Fibroblast of skin of back (primary cell): ENCODE measurements at places on chromosomes 4 and X.
A peak's percentile ranks its signal among the peaks of the same experiment; 100 is the strongest.

DNA sequence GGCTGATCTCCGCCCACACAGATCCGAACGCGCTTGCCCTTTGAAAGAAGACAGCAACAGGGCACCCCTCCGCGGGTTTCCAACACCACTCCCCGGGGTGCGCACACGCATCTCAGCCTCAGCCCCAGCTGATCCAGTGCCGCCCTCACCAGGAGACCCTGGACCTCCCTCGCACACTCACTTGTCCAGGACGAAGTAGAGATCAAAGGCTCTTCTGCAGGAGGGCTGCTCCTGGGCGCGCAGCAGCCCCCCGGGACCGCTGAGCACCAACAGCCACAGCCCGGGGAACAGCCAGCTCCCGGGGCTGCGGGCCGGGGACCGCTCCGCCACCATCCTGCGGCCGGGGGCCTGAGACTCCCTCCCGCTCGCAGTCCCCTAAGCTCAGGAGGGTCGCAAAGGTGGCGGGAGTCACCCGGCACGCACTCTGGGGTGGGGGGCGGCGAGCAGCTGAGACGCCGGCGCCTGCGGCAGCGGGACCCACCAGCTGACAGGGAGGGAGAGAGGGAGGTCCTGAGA, 743 bp downstream of the ANTXR2 start:
- peak; percentile 29 for DNase-seq

DNA sequence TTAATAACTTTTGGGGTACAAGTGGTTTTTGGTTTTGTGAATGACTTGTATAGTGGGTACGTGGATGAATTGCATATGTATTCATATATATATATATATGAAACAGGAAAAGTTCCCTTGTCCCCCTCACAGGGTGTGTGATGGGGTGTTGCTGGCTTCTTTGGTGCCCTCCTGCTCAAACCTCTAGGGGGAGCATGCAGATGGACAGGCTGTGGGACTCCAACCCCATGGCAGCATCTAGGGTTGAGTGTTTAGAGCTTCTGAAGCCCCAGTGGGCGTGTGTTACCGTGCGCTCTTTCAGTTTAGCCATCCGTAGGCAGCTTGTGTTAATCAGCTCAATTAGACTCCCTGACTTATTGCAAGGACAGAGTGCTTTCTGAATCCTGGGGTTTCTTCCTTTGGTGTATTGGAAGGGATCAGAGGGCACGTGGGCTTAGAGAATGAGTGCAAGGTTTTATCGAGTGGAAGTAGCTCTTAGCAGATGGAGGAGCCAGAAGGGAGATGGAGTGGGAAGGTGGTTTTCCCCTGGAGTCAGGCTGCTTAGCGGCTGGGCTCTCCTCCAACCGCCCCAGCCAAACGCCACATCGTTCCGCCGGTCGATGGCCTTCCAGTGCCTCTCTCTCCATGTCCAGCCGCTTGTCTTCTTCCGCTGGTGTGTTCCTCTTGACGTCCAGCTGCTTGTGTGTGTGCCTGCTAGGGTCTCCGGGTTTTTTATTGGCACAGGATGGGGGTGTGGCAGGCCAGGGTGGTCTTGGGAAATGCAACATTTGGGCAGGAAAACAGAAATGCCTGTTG, 674.4 kb upstream of the LCORL start:
- DNase-seq = no peak

GRCh38 chr4:80202741-80203553, 5.6 kb downstream of the PRDM8 start:
- DNase-seq = peak; percentile 44

DNA sequence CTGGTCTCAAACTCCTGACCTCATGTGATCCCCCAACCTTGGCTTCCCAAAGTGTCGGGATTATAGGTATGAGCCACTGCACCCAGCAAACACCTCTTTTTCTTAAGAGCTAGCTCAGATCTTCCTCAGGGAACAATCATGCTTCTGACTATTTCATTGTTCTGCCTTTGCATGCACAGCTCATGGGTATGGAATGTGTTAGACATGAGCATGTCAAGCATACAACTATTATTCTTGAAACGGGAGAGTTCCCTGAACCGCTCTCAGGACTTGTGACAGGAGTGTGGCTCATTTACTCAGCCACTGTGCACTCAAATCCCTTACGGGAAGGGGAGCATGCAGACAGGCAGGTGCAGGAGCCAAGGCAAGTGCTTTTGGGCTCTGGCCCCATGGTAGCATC, 231.7 kb upstream of the TAPT1 start:
- DNase-seq = peak; percentile 70

DNA sequence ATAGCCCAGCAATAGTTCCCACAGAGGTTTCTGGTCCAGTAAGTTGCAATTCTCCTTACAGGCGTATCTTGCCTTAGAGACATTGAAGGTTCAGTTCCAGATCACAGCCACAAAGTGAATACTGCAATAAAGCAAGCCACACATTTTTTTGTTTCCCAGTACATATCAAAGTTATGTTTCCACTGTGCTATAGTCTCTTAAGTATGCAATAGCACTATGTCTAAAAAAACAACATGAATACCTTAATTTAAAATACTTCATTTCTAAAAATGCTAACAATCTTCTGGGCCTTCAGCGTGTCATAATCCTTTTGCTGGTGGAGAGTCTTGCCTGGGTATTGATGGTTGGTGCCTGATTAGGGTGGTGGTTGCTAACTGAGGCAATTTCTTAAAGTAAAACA, 659.1 kb downstream of the GRID2 start:
- peak; percentile 57 for DNase-seq

- DNase-seq = no peak
Observed at GRCh38 chrX:12162420-12162819, 24.1 kb downstream of the FRMPD4 start.

- DNase-seq = no peak
Observed at GRCh38 chr4:18880871-18881270, 859.3 kb upstream of the LCORL start.

GRCh38 chr4:140070366-140070765, 83.6 kb downstream of the MAML3 start:
- no peak for DNase-seq

DNA sequence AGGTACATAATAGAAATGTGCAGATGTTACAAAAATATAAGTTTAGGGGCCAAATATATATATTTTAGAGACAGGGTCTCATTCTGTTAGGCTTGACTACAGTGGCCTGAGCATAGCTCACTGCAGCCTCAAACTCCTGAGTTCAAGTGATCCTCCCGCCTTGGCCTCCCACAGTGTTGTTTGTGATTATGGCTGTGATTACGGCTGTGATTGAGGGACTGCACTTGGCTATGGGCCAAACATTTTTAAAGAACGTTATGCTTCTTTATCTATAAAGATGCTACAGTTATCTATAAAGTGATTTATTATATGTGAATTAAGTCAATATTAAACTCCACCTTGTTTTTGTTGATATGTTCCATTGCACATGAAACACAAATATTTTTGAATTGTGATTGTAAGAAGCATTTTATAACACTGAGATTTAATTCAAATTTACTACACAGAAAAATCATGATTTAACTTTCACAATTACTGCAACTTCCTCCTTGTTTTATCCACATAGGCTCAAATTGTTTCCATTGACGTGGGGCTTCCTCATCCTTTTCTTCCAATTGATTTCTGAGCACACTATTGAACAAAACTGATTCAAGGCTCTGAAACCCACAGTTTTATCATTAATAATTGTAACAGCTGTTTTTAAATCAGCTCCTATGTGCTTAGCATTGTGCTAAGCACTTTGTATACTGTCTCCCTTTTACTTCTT, 68.4 kb upstream of the BMPR1B start:
- DNase-seq = no peak

DNA sequence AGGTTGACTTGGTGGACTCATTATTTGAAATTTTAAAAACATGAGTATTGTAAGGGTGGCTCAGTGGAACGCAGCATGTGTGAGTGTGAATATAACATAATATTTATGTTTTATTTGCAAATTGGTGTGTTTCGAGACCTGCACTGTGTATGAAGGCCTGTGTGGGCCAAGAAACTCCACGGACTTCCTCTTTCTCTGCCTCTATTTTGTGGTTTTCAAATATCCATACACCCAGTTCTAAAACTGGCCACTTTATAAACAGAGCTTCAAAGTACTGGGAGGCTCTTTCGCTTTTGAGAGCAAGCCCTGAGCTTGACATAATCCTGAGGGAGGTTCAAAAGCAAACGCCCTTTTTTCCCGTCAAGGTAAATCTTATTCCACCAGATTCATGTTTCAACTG, 187.7 kb downstream of the GPAT3 start:
- DNase-seq = no peak

GRCh38 chr4:53777244-53777984, 186.1 kb upstream of the LNX1 start:
- DNase-seq = peak; percentile 53

DNA sequence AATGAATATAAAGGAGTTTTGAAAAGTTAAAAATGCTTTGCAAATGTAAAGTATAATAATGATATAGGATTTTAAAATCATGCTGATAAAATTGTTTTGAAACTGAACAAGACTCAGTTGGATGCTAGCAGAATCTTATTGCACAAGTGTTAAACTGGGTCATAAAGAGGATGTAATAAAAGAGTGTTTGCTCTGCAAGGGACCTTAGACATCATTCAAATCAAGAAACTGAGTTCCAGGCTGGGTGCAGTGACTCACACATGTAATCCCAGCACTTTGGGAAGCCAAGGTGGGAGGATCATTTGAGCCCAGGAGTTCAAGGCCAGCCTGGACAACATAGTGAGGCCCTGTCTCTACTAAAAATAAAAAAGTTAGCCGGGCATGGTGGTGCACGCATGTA, 27.5 kb upstream of the DUSP21 start:
- DNase-seq = no peak

DNA sequence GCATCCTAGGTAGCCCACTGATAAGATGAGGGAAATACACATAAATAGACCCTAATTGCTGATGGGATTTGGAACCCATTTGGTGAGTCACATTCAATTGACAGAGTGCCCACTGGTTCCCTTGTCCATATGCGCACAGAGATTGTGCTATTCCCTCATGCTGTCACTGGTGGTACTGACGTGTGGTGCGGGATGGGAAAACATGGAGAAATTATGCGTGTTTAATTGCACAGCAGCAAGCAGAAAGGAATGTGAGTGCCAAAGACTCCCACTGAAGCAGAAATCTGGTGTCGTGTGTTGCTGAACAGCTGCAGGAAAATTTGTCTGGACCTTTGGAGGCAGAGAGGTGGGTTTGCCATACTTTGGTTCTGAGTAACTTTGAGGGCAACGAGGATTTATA, 92.2 kb downstream of the NHSL2 start:
- no peak for DNase-seq

DNA sequence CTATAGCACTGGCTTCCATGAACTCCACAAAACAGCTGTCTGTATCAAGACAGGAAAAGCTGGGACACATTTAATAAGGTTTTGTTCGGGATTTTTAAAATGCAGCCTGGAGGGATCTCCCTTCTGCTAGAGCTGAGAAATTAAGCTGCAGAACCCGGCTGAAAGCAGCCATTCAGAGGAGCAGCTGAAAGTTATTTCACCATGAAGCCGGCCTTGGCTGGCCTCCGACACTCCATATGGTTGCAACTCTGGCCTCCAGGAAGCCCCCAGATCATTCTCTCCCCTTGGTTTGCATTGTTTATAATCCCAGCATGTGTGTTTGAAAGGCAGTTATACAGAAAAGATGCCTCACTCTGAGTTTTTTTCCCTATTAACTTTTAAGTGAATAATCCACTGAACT, 239.4 kb downstream of the SPATA18 start:
- no peak for DNase-seq

DNA sequence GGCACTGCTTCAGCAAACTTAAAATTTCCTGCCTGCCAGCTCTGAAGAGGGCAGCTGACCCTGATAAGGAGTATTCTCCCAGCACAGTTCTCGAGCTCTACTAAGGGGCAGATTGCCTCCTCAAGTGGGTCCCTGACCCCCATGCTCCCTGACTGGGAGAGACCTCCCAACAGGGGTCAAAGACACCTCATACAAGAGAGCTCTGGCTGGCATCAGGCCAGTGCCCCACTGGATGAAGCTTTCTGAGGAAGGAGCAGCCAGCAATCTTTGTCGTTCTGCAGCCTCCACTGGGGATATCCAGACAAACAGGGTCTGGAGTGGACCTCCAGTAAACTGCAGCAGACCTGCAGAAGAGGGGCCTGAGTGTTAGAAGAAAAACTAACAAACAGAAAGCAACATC, 1118.3 kb upstream of the ADGRL3 start:
- DNase-seq = no peak

DNA sequence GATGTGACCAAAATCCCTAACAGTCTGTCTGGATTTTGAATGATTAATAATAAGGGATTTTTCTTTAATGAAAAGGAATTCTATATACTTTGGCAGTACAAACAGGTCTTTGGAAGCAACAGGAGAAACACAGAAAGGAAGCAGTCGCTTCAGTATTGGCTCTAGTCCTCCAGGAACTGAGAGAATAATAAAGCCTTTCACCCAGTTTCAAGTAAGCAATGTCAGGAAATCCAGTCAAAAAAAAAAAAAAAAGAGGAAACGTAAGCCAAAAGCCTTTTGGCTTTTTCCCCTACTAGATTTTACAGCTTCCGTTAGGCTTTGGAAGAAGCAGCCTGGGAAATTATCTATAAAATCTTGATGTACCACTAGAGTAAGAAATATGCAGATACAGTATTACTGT, 61.7 kb upstream of the HDAC8 start:
- no peak for DNase-seq

DNA sequence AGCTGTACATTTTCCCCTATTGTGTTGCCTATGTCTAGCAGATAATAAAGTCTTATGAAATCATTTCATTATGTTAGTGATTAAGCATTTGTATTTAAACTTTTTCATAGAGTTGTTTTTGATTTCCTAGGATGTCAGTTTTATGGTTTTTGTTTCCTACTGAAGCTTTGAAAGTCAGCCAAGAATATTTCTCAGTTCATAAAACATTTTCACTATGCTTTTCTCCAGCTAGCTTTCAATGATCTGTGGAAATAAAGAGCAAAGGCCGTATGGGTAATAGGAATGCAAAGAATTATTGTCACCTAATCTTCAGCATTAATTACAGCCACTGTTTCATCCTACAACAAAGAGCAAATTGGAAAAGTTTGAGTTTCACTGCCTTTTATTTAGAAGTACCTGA, 145.7 kb upstream of the NUDT6 start:
- DNase-seq = no peak

- DNase-seq = no peak
Observed at GRCh38 chr4:109589605-109590004, 29.6 kb downstream of the MCUB start.

DNA sequence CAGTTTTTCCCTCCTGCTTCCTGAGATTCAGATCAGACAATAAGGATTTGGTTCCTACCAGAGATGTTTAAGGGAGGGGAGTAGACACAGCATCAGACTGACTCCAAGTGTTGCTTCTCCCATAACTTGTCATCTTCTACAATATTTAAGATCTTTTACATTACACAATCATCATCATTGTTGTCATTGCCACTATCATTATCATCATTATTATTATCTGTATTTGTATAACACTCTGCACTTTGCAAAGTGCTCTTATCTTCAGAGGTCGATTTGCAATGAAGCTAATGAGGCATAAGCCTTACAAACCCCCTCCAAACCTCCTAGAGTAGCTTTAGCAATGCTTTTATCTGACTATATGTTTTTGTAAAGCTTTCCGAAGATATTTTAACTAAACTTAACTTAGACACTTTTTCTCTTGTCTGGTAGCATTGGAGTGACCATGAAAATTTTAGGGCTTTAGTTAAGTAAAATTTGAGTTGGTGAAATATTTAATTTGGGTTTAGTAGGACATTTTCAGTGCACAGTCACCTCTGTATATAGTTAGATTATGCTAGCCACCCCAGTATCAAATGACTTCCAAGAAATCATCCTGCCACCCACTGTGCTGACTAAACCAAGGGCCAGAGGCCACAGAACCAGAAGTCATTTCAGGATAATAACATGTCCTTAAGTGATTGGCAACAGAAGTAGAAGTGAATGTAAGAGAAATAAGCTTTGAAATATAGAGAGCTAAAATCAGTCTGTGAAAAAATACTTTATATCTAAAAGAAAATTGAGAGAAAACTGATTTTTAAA, 124.2 kb upstream of the NRK start:
- DNase-seq = no peak
